Caki2 (cell line): ENCODE measurements at places on chromosomes 11 and 22. TPM values are rescaled to one million over a fixed set of nuclear protein-coding genes. Genes with fewer than 3 reads are reported as not detected.
A peak's percentile ranks its signal among the peaks of the same experiment; 100 is the strongest.

The MGAT3 gene
- not detected in 2 replicates for total RNA-seq

The GTSE1 gene
- total RNA-seq: 27.6 and 29.8 TPM in 2 replicates

The MRPL16 gene
- 66.6 and 80.4 TPM in 2 replicates for total RNA-seq

The CWF19L2 gene
- 5.0 and 5.9 TPM in 2 replicates for total RNA-seq

The TRIM29 gene
- total RNA-seq: 0.41 and 2.7 TPM in 2 replicates

The OR4D5 gene
- not detected in 2 replicates for total RNA-seq

The HEPN1 gene
- total RNA-seq: not detected in 2 replicates

DNA sequence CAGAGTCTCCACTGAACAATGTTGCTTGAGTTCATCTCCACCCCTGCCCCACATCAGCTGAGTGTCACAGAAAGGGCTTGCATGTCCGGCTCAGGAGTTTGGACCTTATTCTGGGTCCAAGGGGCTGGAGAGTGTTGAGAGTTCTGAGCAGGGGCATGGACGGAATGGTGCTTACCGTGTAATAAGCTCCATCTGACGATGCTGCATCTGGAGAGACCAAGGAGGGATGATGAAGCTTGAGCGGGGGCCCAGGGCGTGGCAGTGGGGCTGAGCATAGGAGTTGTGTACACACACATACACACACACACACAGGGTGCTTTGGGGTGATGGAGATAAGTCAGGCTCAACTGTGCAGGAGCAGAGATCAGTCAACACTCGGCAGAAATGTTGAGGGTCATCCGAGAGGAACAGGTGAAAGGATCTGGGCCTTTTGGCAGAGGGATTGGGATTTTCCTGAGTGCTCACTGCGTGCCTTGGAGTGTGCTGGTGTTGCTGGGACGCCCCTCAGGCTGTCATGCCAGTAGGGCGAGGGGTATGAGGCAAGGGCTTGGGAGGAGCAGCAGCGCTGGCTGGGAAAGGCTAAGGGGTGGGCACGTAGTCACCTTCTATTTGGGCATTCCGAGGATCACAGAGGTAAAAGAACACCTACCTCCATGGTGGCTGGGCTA, 2.3 kb downstream of the USP35 start:
- DNase-seq: no peak

DNA sequence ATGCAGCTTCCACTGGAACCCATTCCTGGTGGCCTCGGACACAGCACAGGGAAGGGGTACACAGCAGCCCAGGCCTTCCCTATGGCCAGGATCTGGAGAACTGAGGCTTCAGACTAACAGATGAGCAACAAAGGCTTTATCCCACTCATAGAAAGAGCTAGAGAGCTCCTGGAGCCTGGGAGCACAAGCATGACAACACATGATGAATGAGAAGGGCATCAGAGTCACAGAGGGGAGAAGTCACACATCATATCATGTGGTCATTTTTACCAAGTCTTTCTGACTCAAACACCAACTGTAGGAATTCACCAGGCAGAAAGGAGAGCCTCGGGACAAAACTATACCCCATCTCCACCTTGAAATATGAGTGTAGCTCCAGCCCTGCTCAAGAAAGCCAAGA, 43.2 kb downstream of the NRXN2 start:
- DNase-seq: no peak

- no peak for DNase-seq
These were observed 6.5 kb downstream of the MAPK8IP2 start for GRCh38 chr22:50606946-50607658.

- peak; percentile 64 for DNase-seq
These were observed 457 bp downstream of the CPSF7 start for GRCh38 chr11:61429346-61429690.

DNA sequence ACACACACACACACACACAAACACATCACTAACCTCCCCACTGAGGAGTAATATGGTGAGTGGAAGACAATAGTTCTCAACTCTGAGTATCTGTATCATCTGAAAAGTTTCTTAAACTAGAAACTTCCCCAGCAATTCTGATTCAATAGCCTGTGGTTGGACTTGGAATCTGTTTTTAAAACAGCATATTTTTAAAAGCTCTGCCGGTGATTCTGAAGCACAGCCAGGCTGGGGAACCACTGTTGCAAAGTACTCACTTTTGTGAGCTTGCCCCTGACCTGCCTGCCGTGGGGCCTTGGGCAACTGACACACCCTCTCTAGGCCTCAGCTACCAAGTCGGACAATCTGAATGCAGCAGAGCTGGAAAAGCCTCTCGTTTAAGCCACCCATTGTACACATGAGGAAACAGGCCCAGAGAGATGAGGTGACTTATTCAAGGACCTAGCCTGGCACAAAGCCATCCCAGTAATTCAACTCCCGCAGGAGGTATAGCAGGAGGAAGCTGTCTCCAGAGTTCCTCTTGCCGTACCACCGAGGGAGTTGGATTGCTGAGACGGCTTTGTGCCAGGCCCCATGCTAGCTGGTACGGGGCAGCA, 8.9 kb downstream of the SLC15A3 start:
- no peak for DNase-seq

GRCh38 chr11:33724644-33725035, 11.6 kb downstream of the CD59 start:
- DNase-seq: no peak

- DNase-seq: peak; percentile 95
These were observed 33.0 kb upstream of the APOBEC3A start for GRCh38 chr22:38924347-38924952.

- DNase-seq: no peak
These were observed 24.8 kb downstream of the PTPRJ start for GRCh38 chr11:48005136-48005535.

DNA sequence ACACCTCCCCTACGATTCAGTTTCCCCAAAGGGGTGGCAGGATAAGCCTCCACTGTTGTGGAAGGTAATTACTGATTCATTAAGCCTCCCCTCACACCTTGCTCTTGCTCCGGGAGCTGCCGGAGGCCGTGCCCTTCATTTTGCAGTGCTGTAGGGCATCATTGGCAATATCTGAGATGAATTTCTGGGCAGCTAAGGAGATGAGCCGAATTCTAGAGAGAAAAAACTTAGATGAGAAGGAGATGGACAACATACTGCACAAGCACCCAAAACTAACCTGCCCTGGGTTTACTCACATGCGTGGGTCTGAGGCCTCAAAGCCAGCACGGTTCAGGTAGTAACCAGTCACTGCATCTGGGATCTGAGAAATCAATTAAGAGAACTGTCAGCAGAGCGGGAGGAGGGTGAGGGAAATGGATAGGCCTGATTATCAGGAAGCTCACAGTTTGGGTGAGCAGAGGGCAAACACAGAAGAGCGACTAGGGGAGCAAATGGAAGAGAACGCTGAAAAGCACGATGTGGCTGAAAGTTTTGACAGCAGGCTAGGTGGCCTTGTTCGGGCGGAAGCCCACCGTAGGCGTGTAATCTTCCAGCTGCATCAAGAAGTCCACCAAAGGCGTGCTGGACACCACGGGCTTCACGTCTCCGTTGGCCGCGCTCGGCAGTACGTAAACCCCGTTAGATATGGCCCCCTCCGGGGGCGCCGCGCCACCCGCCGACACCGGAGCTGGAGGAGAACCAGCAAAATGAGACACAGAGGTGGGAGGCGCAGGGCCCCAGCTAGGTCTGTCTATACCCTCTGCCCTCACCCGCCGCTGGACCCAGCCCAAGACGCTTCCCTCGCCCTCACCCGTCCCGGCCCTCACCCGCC, 689 bp downstream of the TAF10 start:
- DNase-seq: peak; percentile 13

GRCh38 chr11:63543711-63544110, 7.1 kb downstream of the PLAAT4 start:
- DNase-seq: no peak

- peak; percentile 24 for DNase-seq
These were observed 134.3 kb downstream of the NECTIN1 start for GRCh38 chr11:119594639-119595249.

- DNase-seq: no peak
These were observed 31.5 kb downstream of the TSG101 start for GRCh38 chr11:18495271-18495670.

DNA sequence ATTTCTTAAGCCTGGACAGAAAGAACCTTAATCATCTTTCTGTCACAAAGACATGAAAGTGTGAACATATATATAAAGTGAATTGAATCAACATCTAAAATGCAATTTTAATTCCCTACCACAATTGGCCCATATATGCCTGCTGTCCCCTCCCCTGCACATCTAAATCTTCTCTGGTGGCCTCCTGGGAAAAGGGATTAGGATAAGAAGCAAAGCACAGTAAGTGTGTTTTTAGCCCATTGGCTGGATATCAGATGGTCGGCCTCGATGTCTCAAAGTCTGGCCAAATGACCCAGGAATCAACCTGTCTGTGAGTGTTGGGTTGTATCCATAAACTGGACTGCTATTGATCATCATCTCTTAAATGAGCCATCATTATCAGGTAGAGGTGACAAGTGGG, 5.8 kb downstream of the MMP3 start:
- no peak for DNase-seq

DNA sequence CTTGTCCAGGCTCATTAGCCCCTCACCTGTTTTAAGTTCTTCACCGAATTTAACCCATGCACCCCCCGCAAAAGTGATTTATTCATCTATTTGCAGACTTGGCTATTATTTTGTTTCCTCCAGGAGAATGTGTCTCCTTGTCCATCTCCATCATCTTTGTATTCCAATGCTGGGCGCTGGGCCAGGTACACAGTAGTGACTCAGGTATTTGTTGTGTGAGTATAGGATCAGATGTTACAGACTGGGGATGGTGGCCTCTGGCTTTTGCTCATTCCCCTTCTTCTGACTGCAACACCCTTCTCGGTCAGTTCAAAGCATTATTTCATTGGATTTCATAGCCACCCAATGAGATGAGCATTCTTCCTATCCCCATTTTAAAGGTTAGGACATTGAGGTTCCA, 408.2 kb downstream of the MN1 start:
- no peak for DNase-seq

DNA sequence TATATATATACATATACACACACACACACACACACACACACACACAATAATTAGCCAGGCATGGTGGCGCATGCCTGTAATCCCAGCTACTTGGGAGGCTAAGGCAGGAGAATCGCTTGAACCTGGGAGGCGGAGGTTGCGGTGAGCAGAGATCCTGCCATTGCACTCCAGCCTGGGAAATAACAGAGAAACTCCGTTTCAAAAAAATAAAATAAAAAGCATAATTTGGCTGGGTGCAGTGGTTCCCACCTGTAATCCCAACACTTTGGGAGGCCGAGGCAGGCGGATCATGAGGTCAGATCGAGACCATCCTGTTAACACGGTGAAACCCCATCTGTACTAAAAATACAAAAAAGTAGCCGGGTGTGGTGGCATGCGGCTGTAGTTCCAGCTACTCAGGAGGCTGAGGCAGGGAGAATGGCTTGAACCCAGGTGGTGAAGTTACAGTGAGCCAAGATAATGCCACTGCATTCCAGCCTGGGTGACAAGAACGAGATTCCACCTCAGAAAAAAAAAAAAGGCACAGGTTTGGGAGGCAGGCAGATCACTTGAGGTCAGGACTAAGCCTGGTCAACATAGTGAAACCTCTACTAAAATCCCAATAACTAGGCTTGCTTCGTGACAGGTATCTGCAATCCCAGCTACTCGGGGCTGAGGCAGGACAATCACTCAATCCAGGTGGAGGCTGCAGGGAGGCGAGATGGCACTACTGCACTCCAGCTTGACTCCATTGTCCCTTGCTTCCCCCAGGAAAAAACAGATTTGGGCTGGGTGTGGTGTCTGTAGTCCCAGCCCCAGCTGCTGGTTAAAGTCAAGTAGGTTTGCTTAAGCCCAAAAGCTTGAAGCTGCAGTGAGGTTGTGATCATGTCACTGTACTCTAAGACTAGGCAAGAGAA, 11.8 kb upstream of the WDR74 start:
- DNase-seq: peak; percentile 40

- DNase-seq: no peak
These were observed 299.4 kb upstream of the ANO5 start for GRCh38 chr11:21893565-21893867.

GRCh38 chr11:104734998-104735397, 163.3 kb downstream of the CASP12 start:
- no peak for DNase-seq

DNA sequence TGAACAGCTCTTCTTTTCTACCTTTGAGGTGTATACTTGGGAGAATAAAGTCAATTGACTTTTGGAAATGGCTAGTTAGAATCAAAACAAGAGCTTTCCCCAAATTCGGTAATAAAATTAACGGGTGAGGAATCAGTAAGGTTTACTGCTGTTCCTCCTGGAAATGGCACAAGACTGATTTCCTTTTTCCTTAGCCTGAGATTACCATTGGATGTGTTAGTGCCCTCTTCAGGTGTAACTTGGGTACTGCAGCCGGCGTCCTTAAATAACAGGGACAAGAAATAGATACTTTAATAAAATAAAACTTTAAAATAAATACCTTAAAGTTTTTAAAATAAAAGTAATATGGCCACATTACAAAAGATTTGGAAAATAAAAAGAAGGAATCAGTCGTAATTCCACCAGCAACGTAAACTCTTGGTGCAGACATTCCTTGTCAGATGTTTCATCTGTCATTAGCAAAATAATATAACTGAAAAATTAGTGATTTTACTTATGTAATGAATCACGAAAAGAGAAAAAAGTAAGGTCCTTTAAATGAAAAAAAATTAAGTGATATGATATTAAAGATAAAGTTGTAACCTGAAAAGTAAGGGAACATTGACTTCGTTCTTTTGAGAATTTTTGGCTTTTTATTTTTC, 29.7 kb downstream of the ZFTA start:
- DNase-seq: peak; percentile 62

DNA sequence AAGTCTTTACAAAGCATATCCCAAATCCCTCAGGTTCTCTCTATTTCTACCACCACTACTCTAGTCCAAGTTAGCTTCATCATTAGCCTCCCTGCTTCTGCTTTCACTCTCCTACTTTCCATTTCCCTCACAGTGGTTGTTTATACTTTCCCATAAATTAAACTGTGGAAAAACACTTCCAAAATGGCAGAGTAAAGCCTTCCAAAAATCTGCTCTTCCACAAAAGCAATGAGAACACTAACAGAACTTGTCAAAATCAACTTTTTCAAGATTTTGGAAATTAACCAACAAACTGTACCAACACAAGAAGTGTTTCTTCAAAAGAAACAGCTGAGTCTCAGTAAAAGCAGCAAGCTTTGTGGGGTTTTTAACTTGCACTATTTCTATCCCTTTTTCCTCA, 71.8 kb downstream of the TTC28 start:
- DNase-seq: no peak

DNA sequence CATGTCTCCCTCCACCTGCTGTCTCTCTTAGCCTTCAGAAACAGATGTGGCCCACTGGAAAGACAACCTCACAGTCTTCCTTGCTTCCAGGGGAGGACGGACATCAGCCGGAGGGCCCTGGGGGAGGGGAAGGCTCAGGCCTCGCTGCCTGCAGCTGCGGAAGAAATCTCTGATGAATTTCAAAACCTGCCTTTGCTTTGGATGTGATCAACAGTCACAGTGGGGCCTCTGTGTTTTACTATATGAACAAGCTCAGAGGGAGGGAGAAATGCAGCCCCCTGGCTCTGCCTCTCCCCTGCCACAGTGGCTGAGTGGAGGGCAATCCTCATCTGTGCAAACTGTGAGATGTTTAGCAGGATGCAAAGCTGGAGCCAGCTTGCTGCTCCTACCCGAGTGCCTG, 282.8 kb downstream of the NTM start:
- no peak for DNase-seq
